ENCODE measurements at places on chromosomes 12 and 14.

- no peak for DNase-seq
Observed at GRCh38 chr14:73747379-73748211, 33.4 kb upstream of the PNMA1 start.

GRCh38 chr12:3246253-3246652 lies 169.1 kb downstream of the TSPAN9 start:
- DNase-seq, result no peak

DNA sequence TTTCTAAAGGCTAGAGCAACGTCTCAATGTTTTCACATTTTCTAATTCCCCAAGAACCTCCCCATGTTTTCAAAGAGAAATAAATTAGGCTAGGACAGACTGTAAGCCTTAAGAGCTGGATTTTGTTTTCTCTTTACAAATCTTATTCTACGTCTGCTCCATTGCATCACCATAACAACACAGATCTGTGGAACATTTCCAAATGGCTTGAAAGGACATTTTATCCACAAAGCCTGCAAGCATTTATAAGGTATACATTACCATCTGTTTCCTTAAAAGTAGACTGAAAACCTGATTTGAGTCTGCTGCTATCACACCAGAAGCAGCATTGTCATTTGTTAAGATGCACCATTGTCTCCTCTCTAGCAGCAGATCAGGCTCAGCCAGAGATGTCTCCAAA lies 115.3 kb upstream of the PLEKHA5 start:
- DNase-seq, result no peak

GRCh38 chr14:30243805-30244204 lies 315.2 kb upstream of the G2E3 start:
- no peak for DNase-seq

- DNase-seq, result no peak
Observed at GRCh38 chr14:51730684-51731083, 79.0 kb downstream of the FRMD6 start.

DNA sequence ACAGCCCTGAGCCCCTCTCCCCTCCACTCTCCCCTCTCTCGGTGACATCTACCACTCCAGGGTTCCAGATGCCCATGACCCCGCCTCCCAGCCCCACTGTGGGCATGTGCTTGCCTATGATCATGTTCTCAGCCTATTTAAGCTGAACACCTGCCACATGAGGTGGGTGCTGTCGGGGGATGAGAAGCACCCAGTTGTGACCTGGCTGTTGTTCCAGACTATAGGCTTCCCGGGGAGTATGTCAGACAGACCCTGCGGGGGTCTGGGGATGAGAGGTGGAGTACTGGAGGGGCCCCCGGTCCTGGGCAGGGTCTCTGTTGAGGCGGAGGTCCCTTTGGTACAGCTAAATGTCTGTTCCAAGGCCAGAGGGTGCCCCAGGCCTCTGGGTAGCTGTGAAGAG lies 6.0 kb downstream of the VSX2 start:
- no peak for DNase-seq

- no peak for DNase-seq
Observed at GRCh38 chr12:101670007-101670671, 27.3 kb upstream of the CHPT1 start.

GRCh38 chr12:6340745-6341416 lies 995 bp downstream of the TNFRSF1A start:
- DNase-seq, result no peak

DNA sequence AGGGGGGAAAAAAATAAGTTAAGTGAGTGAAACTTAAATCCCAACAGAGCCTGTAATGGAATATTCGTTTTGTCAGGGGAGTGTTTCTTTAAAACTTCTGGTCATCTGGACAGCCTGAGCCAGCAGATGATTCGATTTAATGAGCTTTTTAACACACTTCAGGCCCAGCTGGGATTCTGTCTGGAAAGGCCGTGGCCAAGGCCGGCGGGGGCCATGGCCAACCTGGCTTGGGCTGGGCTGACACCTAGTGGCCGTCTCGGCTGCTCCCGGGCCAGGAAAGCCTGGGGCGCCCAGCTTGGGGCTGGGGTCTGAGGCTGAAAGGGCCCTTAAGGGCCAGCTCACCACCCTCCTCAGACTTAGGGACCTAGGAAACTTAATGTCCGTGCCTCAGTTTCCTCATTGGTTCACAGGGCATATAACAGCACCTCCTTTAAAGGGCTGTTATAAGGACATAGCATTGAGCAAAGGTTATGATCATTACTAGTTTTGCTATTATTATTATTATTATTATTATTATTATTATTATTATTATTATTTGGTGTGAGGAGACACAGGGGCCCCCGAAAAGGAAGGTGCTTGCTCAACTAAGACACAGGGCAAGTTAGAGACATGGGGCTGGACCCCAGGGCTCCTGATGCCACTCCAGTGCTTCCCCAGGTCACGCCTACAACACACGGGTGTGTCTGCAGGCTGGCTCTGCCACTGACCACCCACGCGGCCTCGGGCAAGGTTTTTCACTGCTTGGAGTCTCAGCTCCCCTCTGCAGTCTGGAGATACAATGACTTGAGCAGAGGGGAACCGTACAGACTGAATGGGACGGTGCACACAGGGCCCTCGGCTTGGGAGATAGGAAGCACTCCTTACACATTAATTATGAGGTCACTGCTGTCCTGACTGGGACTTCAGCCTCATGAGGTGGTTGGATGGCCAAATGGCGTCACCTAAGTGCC lies 84.0 kb downstream of the SYNE3 start:
- DNase-seq, result peak; percentile 66

DNA sequence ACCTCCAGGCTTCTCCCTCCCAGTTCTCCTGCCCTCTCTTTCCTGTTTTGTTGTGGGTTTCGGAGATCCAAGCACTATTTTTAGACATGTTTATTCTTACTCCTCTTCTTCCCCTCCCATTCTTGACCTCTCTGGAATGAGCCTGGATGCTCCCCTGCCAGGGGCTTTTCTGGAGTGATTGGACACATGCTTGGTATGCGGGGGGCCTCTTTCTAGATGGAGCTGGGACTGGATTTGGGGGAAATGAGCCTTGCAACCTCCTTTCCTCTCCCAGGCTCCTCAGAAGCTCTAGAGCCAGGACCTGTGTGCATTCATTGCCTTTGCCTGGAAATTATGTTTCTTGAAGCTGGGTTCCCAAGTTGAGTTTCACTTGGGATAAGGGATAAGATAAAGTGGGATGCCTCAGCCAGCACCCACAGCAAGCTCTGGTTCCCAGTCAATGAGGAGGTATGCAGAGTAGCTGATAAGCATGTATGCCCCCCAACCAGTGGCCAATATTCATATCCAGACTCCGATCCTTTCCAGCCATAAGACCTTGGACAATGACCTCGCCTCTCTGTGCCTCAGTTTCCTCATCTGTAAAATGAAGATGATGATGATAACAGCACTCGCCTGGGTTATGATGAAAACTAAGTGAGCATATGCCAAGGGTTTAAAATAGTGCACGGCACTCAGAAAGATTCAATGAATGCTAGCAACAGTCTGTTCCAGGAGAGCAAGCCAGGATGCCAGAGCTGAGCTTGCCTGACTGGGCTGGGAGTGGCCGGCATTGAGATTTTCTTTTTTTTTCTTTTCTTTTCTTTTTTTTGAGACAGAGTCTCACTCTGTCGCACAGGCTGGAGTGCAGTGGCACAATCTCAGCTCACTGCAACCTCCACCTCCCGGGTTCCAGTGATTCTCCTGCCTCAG lies 97.8 kb downstream of the SCARB1 start:
- DNase-seq, result no peak

GRCh38 chr12:62267026-62267425 lies 6.8 kb downstream of the USP15 start:
- no peak for DNase-seq

- DNase-seq, result no peak
Observed at GRCh38 chr12:88451205-88451604, 129.1 kb downstream of the KITLG start.

DNA sequence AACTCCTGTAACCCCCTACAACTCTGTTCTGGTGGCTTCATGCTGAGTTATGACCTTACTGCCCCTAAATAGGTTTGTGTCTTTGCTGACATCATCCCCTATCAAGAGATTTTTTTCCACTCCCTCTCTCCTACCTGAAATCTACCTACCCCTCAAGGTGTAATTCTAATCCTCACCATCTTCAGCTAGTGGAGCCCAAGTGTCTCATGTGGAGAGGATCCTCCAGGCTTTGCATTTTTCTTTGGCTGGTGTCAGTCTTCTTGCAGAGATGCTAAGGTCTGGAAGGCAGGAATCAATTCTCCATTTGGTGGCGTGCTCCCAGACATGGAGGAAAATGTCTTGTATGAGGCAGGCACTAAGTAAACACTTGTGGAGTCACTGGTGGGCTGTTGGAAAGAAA lies 74.8 kb upstream of the PRMT8 start:
- DNase-seq, result no peak

GRCh38 chr12:48995086-48995879 lies 3.9 kb downstream of the DDN start:
- DNase-seq, result peak; percentile 84

DNA sequence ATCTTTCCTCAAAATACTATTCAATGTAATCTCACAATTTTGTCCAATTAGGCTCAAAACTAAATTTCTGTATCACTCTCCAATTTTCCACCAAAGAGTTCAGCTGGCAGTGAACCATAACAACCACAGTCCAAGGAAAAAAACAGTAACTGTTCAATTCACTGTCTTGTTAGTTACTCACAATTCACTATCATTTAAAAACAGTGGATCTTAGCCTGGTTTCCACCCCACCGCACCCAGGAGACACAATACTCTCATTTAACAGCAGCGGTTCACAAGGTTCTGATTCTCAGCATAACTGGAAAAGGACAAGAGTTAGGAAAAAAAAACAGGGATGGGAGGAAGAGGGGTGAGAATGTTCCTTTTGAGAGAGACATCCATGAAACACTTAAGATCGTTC lies 40.5 kb downstream of the MED13L start:
- no peak for DNase-seq

- DNase-seq, result no peak
Observed at GRCh38 chr12:11635341-11635740, 14.1 kb upstream of the ETV6 start.

- DNase-seq, result no peak
Observed at GRCh38 chr12:11638315-11638916, 11.1 kb upstream of the ETV6 start.

GRCh38 chr14:26088275-26088674 lies 509.6 kb downstream of the NOVA1 start:
- DNase-seq, result no peak

- no peak for DNase-seq
Observed at GRCh38 chr12:50659690-50660424, 104.0 kb upstream of the ATF1 start.

GRCh38 chr12:120368789-120369602 lies at the start of gene MSI1:
MSI1 (minus strand) TSS chr12:120369164; CDS start chr12:120369091, 73 bp downstream.
- DNase-seq, result peak; percentile 42

GRCh38 chr12:49587174-49587908 lies 18.1 kb downstream of the FAM186B start:
- no peak for DNase-seq

DNA sequence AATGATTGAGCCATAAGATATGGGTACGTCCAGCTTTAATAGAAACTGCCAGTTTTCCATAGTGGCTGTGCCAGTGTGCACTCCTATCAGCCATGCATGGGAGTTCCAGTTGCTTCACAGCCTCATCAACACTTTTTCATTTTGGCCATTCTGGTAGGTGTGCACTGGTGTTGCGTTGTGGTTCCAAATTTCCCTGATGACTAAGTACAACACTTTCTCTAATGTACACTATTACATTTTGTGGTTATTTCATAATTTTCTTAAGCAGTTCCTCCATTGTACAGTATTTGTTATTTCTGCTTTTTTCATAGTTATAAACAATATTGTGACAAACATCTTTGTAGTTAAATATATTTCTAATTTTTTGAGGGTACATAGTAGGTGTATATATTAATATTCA lies 21.5 kb upstream of the OAS1 start:
- DNase-seq, result no peak

DNA sequence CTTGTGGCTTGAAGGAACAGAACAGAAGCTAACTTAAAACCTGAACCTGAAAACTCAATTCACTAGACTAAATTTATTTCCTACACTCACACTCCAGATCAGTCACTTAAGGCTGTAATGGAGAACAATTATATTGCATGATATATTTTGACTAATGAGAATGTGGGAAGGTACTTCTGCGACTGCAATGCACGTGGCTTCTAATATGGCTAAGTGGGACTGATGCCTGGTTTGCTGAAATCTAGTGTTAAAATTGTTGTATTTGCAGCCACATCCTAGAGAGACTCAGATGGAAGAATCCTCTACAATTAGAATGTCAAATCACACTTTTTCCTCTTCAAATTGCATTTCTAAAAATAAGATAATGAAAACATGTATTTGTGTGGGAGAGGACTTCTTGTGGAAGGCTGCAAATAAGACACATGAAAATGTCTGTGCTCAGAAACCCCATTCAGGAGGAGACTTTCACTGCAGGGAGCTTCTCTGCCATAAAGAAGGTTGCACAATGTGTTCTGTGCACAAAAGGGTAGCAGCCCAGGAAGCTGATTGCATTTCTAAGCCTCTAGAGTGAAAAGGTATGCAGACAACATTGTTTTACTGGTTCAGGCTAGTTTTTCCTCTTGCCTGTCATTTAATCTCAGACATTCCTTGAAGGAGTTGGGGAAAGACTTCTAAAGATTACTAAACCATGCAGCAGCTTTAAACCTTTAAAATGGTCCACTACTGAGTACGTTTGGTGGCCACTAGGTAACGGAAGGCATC lies 224.3 kb downstream of the NEDD1 start:
- no peak for DNase-seq

DNA sequence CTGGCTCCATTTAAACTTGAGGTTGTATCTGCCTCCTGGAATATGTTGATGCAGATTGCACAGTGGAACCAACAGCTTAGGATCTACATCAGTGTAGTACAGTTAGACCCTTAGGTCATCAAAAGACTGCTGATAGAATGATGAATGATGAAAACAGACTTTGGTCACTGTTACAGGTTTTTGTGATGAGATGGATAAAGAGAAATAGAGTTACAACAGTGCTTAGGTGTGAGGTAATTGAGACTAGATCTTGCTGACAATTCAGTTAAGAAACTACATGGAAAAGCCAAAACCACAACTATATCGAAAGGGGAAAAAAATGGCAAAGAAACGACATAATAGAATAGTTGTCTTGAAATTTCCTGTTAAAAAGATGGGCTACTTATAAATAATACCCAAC lies 145.7 kb upstream of the LMNTD1 start:
- no peak for DNase-seq

GRCh38 chr12:44653861-44654527 lies 222.1 kb downstream of the NELL2 start:
- no peak for DNase-seq

- DNase-seq, result peak; percentile 46
Observed at GRCh38 chr12:642633-643474, 20.4 kb downstream of the NINJ2 start.

DNA sequence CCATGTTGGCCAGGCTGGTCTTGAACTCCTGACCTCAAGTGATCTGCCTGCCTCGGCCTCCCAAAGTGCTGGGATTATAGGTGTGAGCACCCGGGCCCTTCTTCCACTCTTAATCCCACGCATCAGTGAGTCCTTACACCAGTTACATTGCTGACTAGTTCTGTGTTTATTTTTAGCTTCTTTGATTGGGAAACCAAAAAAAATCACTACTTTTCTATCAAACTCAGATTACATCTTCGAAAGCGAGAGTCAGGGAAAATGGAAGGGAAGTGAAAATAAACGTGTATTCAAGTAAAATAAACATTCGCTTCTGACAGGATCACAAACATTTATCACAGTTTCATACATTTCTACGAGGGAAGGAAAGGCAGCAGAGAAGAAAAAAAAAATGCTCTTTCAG lies 32.2 kb downstream of the FGD6 start:
- DNase-seq, result no peak

GRCh38 chr14:83842547-83842946 lies 1687.4 kb upstream of the FLRT2 start:
- no peak for DNase-seq

- DNase-seq, result no peak
Observed at GRCh38 chr12:48031135-48031960, 27.1 kb upstream of the COL2A1 start.

Measured in anterior cingulate cortex (tissue), 58 donors.